ENCODE measurements at places on chromosomes 1 and 21.

- no peak for DNase-seq
These were observed 1.2 kb upstream of the PGBD5 start for GRCh38 chr1:230427094-230427876.

- no peak for DNase-seq
These were observed 2.1 kb upstream of the EDN2 start for GRCh38 chr1:41486371-41487125.

DNA sequence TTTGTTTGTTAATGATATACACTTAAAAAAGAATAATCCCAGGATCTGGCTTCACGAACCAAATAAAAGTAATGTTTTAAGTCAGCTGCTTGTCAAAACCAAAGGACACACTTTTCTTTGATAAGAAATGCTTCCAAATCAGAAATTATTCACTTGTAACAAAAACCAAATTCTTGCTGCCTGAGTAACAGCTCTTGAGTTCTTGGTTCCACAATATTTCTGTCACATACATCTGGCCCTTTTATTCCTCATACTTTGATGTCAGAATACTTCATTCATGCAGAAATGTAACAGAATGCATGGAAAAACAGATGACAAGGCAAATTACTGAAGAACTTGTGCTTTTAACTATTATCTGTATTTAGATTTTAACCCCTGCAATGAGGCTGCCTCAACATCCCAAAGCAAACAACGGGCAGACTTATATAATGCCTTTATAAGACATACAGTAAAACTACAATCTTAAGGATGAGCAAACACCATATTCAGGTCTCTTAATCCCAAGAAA lies 1.5 kb downstream of the VAMP4 start:
- no peak for DNase-seq

DNA sequence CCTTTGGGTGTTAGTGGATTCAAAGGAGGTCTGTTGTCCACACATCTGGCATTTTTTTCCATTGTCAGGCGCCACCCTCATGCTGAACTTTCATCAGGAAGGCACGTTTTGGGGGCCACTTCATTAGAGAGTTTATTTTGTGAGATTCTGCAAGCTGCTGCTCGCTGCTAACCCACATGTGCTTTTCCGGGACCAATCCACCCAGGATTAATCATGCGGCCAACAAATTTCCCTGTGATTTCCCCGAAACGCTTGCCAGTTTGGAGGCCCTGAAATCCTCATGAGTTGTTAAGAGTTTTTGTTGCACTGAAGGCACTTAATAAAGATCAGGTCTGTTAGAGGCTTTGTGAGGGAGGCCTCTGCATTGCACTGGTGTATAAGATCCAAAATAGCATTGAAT lies 2.4 kb downstream of the PDPN start:
- DNase-seq: no peak

DNA sequence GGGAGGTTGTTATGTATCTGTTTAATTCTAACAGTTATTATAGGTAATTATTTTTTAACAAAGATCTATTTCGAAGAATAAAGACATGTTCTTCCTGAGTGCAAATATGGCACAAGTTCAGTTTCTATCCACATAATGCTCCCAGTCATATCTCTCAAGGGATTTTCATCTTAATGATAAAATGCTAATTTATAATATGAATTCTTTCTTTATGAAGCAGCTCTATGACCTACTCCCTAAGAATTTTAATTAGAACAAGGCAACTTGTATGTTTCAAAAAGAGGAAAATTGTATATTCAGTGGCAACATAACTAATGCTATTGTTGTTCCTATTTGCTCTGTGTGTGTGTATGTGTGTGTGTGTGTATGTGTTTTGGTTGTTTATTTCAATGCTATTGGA lies 1222.1 kb upstream of the NCAM2 start:
- DNase-seq: no peak

DNA sequence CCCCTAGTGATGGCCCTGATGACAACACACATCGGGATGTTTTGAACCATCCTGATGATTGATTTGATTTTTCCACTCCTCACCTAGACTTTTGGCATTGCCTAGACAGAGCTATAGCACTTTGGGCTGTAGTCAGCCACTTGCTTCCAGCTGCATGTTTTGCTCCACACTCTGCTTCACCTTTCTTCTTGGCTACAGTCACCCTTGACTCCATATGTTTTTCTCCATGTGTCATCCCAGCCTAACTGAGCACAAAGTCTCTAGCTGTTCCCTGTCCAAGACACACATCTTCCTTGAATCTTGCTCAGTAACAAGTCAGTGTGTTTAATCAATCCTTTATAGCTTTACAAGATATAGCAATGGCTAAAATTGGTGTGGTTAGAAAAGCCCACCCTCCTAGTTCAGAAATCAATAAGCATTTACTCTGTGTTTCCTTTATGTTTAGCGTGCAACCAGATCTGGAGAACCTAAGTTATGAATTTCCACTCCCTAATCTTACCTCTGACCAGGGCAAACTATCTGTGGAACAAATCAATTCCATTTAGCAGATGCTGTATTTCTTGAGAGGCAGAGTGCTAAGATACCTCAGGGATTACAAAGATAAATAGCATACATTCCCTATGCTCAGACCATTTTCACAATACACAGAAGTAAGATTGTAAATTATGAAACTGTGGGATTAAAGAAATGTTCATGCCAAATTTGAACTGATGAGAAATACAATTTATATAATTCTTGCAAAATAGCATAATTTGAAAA lies 98.4 kb upstream of the LYPLAL1 start:
- DNase-seq: no peak

GRCh38 chr21:38223893-38224540 lies 32.8 kb upstream of the KCNJ15 start:
- no peak for DNase-seq

GRCh38 chr1:165851034-165851658 lies 23.7 kb downstream of the UCK2 start:
- no peak for DNase-seq

DNA sequence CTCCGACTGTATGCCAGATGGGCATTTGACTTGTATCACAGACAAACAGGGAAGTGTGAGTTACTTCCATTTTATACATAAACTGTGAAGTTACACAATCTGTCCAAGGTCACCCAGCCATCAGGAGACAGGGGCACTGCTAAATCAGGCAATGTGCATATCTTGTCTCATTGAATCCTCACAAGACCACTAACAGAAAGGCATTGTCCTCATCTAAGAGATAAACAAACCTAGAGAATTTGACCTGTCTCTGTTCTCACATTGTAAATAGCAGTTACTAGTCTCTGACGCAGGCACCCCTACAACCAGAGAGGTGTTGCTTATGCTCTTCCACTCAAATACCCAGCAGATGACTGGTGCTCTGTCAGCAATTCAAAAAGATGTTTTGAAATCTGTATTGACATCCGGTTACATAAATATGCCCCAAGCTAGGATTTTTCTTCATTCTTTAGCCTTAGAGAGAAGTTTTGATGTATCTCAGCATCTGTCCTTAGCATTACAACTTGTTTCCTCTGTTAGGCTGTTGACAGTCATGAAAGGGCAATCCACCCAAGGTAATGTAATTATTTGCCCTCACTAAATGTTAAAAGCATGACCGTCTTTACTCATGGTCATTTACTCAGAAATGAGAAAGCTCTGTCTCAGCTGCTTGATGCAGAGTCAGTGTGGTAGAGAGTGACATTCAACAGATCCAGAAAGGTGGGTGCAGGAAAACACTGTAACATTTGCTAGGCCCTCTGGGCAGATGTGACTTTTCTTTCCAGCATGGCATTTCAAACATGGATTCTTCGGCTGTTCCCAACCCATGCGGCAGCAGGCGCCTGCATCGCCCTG lies 51.9 kb upstream of the ZNF326 start:
- DNase-seq: no peak

GRCh38 chr1:111615870-111616715 lies 3.5 kb upstream of the RAP1A start:
- no peak for DNase-seq

DNA sequence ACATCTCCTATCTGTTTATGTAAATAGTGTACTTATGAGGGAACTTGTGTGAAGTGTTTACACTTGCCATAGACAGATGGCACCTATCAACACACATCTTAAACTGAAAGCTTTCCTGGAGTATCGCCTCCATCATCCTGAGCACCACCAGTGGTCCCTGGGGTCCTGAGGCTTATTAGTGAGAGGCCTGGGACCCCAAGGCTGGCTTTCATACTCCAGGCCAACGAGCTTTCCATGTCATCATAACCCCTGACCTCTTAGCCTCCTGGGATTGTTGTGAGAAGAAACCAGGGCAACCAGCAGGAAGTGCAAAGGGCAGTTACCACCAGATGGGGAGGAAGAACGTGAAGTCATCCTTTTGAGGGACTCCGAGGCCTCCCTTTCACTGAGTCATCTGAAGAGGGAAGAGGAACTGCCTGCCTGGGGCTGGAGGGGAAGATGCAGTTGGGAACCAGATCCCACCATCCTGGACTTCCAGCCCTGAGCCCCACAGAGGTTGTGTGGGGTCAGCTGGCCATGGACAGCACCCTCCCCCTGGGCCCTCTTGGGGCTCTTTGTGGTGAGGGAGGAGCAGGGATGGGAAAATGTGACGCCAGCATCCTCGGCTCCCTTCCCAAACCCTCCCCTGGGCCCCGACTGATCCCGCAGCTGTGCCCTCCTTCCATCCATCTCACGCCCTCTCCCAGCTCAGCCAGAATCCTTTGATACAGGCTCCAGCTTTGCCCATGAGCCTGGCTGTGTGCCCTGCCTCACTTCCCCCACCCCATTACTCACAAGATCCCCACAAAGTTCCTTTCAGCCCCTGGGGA lies 5.8 kb downstream of the INKA2 start:
- no peak for DNase-seq

GRCh38 chr1:85330711-85331290 lies 54.4 kb upstream of the BCL10 start:
- DNase-seq: no peak

- no peak for DNase-seq
These were observed 74.2 kb upstream of the KIAA1614 start for GRCh38 chr1:180838535-180838934.

Measured in T-helper 17 cell (primary cell).